ENCODE measurements at places on chromosomes 7 and 10.

DNA sequence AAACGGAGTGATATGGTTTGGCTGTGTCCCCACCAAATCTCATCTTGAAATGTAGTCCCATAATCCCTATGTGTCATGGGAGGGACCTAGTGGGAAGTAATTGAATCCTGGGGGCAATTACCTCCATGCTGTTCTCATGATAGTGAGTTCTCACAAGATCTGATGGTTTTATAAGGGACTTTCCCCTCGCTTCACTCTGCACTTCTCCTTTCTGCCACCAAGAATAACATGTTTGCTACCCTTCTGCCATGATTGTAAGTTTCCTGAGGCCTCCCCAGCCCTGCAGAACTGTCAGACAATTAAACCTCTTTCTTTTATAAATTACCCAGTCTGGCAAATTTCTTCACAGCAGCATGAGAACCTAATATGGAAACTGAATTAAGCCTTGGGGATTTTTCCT lies 19.1 kb downstream of the FAM3C start:
- DNase-seq = no peak

- DNase-seq = no peak
Measured at GRCh38 chr10:90849956-90850749, 7.7 kb downstream of the HTR7 start.

- no peak for DNase-seq
Measured at GRCh38 chr10:48526011-48526821, 78.7 kb downstream of the ARHGAP22 start.

DNA sequence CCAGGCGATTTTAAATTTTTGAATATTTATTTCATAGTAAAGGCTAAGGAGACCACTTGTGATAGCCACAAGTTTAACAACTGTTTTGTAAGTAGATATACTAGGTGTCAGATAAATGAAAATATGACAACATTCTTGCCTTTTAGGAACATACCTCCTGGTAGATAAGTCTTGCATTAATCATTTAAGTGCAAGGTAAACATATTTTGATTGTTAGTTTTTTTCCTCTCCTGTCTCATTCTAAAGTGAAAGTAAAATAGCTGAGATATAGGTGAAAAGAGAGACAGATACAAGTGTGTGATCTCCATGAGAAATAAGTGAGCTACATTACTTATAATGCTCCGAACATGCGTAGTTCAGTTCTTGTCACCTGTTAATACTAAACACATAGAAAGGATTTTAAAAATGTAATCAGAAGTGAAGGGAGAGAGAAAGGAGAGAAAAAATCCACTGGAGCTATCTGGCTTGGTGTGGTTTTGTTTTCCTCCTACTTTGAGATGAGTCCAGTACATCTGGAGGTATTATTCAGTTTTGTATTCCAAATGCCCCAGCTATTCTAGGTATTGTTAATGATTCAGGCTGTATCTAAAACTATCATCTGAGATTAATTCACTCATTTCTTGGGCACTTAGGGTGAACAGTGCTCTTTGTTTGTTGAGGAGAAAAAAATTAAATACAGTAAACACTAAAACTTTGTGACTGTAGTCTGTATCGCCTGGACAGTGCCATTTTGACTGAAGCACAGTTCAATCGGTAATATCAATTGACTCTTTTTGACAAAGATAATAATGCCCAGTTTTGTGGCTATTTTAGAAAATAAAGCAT lies 21.2 kb downstream of the GLCCI1 start:
- no peak for DNase-seq

DNA sequence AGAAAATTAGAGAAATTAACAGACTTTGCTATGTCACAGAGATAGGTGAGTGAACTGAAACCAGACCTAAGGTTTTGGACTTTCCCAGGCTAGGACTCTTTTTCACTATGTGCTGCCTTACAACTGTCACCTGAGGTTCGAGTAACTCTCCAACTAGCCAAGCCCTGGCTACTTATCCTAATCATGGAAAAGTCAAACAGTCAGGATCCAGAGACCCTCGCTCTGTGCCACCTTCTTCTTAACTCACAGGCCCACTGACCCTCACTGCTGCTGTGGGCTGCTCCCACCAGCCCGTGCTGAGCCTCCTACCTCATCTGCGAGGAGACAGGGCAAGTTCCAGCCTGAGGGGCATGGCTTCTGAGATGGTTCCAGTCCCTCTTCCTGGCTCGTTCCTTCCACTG lies 211.4 kb upstream of the KLF14 start:
- no peak for DNase-seq

DNA sequence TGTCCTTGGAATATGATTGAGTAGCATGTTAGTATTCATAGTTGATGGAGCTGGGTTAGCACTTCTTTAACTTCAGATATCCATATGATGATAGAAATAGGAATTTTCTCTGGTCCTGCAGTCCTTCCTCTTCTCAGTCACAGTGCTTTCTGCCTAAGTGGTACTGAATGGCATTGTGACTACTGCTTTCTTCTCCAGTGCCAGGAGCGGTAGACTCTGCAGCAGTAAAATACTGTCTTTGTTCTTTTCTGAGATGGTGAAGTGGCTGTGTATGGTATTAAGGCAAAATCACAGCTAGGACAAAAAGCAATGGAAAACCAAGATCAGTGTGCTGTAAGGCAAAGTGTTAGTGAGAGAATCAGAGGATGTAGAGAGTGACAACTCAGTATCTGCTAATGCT lies 46.6 kb downstream of the C1GALT1 start:
- no peak for DNase-seq

- no peak for DNase-seq
Measured at GRCh38 chr10:42951486-42952251, 125.2 kb upstream of the RET start.

- no peak for DNase-seq
Measured at GRCh38 chr10:108562105-108562504, 1361.2 kb downstream of the XPNPEP1 start.

All from GDM1 (cell line).